ENCODE measurements at places on chromosomes 5 and 9.

- DNase-seq = no peak
These were observed 3.1 kb upstream of the STOM start for GRCh38 chr9:121373011-121373729.

GRCh38 chr5:662751-663435 is 30.3 kb downstream of the TPPP start:
- no peak for DNase-seq

DNA sequence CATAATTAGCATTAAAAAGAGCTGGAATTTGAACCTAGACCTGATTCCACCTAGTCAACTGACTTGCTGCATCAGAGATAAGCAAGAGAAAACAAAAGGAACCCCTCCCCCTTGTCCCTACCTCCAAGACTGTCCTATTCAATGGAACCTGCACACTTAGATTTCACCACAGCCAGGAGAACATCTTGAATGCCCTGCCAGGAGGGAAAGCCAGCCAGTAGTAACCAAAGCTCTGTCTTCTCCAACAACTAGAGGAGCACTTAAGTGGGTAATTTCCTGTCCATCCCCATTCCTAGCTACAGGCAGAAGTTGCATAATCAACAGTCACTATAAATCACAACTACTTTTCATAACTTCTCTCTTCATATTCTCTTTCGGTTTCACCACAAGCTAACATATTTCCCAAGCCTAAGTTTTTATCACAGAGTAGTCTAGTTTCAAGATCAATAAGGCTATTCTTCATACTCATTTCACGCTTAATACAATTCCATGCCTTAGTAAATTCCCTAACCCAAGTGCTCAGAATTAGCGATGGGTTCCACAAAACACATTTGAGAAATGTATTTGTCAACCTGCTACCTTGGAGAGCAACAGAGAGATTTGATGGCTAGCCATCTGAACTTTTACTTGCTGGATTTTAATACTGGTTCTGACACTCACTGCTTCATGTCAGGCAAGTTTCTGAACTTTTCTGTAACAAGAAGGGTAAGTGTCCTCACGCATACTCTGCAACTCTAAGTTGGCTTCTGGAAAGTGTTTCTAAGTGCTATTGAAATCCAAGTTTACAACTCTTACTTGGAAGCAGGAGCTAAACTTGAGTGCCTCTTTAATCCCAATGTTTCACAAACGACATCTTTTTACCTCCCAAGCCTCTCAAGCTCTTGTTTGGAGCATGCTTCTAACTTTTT is 2.0 kb downstream of the DENND1A start:
- no peak for DNase-seq

DNA sequence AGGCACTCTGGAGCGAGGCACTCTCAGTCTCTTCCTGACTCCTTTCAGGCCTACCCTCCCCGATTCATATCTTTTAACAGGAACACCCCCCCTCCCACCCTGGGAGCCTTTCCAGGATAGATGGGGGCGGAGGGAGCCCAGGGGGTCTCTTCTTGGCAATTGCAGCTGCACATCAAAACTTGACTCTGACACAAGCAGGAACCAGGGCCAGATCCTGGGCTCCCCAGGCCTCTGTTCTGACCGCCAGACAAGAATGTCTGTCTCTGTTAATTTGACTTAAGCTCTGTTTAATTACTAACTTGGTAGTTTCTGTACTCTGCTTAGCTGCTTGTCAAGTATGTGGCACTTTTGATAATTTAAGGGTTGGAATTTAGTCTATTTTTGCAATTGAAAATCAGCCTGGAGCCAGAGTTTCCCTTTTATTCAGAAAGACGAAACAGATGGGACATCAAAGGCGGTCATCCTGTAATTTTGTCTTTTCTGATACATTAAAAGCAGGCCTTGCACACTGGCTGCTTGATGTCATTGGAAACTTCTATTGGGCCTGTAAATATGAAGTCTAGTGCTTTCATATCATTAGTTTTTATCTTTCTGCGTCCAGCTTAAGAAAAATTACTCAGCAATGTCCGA is 43.3 kb downstream of the ACTL7B start:
- no peak for DNase-seq

DNA sequence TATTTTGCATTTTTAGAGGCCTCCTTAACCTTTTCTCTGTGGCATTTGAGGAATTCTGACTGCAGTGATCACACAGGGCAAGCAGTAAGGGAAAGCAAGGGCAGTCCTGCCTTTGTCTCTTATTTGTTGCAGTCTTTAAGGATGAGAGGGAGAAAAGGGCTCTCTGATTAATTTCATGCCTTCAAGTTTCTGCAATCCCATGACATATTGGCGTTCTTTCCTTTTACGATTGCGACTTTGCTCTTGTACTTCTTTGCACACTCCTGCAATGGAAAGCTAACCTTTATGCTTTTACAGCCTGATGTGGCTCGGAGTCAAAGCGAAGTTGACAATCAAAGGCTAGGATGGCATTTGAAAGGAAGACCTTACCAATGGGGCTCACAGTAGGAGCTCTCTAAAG is 698.4 kb downstream of the DNAH5 start:
- DNase-seq = no peak

GRCh38 chr5:158414333-158414762 is 555.4 kb upstream of the CLINT1 start:
- no peak for DNase-seq

- no peak for DNase-seq
These were observed 24.6 kb downstream of the NDUFA8 start for GRCh38 chr9:122134822-122135528.
